Vagina (tissue), 2 donors: ENCODE measurements at places on chromosomes 2 and 18.

DNA sequence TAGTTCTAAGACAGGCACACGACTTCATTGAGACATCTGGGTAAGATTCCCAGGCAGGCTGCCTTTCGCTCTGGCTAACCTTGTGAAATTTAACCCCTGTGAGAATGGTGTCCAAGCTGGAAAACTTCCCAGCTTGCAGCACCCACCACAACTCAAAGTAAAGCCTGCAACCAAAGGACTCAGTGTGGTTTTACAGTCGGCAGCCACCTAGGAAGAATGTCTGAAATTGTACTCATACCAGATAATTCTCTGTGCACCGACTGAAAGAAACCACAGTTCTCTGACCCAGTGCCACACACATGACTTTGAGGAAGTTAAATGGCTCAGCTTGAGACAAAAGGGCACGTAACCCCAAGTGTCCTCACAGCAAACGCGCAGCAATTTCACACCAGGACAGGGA, 125.7 kb downstream of the RBMS1 start:
- peaks cover 98% of the 10 kb centered on the region for H3K4me1 ChIP-seq
- no peaks in the 10 kb centered on the region for H3K36me3 ChIP-seq
- no peak overlapping the region for H3K27ac ChIP-seq

DNA sequence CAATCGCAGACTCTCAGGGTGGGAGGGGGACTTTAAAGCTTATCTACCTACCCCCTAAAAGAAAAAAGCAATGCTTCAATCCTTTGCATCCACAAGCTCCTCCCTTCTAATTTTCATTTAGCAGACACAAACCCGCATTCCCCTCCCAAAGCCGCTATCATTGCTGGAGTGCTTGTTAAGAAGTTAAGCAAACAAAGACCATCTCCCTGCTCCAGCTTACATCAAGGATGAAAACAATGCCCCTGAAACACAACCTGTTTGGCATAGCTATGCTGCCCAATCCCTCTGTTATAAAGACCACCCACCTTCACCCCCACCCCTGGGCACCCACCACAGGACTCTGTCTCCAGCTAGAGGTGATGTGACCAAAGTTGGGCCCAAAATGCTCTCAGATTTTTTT, 33.0 kb downstream of the REEP1 start:
- H3K4me3 ChIP-seq = no peak overlapping the region
- no peak overlapping the region for H3K27ac ChIP-seq
- peaks cover 23% of the 10 kb centered on the region for H3K4me1 ChIP-seq
- H3K36me3 ChIP-seq = no peaks in the 10 kb centered on the region
- H3K27me3 ChIP-seq = no peaks in the 10 kb centered on the region

- H3K27ac ChIP-seq = peak overlapping the region; percentile 68
- H3K36me3 ChIP-seq = no peaks in the 10 kb centered on the region
- no peak overlapping the region for H3K4me3 ChIP-seq
- H3K4me1 ChIP-seq = peaks cover 95% of the 10 kb centered on the region
- DNase-seq = no peak
Measured at GRCh38 chr2:16657671-16658070, 8.0 kb downstream of the CYRIA start.

DNA sequence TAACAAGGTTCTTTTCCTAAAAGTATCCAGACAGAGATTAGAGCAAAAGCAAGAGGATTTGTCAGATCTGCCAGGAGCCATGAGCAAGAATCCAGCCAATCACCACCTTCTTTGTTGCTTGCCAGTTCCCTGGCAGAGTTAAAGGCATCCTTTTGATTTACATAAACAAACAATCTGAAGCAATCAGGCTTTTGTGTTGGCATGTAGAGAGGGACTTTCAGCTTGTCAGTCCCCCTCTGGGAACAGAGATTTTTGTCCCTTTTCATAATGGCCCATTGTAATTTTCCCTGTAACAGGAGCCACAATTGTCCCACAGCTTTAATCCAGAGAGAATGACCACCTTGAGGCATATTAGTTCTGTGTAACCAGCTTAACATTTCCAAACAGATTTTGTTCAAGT, at the start of gene ERMN:
ERMN (minus strand) TSS at position 39 of the 400 bp plus-strand sequence. CDS start 182 bp downstream, outside the sequence.
- no peaks in the 10 kb centered on the region for H3K4me1 ChIP-seq
- no peak within 1 kb of the TSS for H3K4me3 ChIP-seq
- H3K27me3 ChIP-seq = no peaks in the 10 kb centered on the region
- H3K27ac ChIP-seq = no peak within 1 kb of the TSS

GRCh38 chr18:48777026-48777743, 173.6 kb downstream of the SMAD7 start:
- H3K36me3 ChIP-seq = no peaks in the 10 kb centered on the region
- no peak for DNase-seq
- H3K27me3 ChIP-seq = no peaks in the 10 kb centered on the region
- peaks cover 52% of the 10 kb centered on the region for H3K4me1 ChIP-seq
- peak overlapping the region; percentile 22 for H3K27ac ChIP-seq

- H3K4me3 ChIP-seq = no peak overlapping the region
- DNase-seq = no peak
- H3K4me1 ChIP-seq = no peaks in the 10 kb centered on the region
- no peak overlapping the region for H3K27ac ChIP-seq
- no peaks in the 10 kb centered on the region for H3K36me3 ChIP-seq
Measured at GRCh38 chr2:47388888-47389287, 14.1 kb upstream of the MSH2 start.

DNA sequence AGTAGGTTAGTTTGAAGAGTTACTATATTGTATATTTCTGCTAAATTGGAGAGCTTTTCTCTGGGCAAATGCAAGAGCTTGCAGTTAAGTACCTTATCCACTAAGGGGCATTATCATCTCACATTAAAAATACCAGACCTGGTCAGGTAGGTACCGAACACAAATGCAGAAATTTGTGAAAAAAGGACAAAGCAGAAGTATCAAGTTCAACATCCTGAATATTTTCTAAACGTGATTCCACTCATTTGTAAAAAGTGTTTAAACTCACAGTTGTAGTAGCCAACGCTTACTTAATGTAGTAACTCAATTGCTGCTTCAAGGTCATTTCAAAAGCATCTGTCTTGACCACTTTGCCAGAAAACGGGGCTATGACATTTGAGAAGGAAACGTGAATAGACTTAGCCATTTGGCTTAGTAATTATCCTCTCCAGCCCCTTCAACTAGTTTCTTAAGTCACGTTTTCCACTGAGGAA, 52.1 kb downstream of the CYRIA start:
- H3K27me3 ChIP-seq = no peaks in the 10 kb centered on the region
- H3K4me3 ChIP-seq = no peak overlapping the region
- H3K4me1 ChIP-seq = peaks cover 45% of the 10 kb centered on the region
- no peaks in the 10 kb centered on the region for H3K36me3 ChIP-seq
- DNase-seq = no peak

DNA sequence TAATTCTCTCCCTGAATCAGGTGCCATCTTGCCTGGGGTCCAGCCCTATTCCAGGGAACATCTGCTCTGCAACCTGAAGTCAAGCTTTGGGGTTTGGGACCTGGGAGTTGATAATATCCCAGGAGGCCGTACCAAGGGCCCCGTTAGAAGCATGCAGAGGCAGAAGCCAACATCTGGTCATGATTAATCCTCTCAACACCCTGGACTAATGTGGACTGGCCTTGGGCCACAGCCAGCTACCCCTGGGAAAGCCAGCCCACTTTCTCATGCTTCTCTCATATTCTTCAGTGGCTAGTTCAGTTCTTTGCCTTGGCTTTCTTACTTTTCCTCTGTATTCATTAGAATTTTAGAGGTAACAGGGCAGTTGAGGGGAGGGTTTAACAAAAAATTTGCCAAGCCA, 515.6 kb upstream of the NRP2 start:
- no peaks in the 10 kb centered on the region for H3K36me3 ChIP-seq
- DNase-seq = no peak
- no peaks in the 10 kb centered on the region for H3K4me1 ChIP-seq
- H3K27me3 ChIP-seq = no peaks in the 10 kb centered on the region

DNA sequence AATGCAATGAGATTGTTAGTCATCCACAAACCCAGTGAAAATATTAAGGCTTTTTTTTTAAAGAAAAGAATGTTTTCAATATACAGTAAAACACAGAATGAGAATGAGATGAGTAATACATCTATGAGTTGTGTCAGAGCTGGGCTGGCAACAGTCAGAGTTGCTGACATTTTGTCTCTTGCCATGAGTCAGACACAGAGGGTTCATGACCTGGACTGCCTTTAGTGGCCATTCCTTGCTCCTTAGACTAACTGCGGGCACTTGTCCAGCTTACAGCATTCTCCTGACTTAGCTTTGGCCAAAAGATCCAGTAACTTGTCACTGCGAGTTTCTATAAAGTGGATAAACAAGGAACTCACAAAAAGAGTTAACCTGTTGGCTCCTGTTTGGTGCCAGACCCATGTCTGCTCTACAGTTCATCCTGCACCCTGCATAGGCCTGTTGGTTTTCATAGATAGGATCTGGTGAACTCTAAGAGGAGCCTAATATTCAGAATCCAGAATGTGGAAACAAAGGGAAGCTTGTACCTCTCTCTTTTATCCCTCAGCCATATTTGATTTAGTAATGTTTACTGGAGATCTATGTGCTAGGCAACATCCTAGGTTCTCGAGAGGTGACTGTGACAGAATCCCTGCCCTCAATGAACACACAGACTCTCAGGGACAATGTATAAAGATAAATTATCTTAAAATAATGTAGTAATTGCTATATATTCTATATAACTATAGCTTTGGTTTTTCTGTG, 391.5 kb upstream of the VWC2L start:
- no peaks in the 10 kb centered on the region for H3K36me3 ChIP-seq
- no peak overlapping the region for H3K4me3 ChIP-seq
- H3K27me3 ChIP-seq = no peaks in the 10 kb centered on the region

DNA sequence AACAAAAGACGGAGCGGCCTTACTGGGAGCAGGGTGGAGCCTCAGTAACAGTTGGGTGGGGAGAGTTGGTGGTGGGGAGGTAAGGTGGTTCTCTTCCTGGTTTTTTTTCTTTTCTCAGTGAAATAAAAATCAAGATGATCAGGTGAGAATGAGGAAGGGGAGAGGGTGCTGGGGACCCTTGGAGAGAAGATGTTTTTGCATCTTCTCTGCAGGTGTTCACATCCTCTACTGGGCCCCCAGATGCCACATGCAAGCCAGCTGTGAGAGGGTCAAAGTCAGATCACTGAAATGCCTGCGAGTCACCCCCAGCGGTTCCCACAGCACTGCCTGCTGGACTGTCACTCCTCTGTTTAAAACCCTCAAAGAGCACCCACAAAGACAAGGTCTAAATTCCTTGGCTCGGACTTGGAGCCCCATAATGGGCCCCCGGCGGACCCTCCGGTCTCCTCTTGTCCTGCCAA, 69.8 kb upstream of the FHL2 start:
- H3K27ac ChIP-seq = no peak overlapping the region
- H3K27me3 ChIP-seq = no peaks in the 10 kb centered on the region
- no peaks in the 10 kb centered on the region for H3K4me1 ChIP-seq
- no peak overlapping the region for H3K4me3 ChIP-seq
- no peak for DNase-seq
- H3K36me3 ChIP-seq = no peaks in the 10 kb centered on the region

DNA sequence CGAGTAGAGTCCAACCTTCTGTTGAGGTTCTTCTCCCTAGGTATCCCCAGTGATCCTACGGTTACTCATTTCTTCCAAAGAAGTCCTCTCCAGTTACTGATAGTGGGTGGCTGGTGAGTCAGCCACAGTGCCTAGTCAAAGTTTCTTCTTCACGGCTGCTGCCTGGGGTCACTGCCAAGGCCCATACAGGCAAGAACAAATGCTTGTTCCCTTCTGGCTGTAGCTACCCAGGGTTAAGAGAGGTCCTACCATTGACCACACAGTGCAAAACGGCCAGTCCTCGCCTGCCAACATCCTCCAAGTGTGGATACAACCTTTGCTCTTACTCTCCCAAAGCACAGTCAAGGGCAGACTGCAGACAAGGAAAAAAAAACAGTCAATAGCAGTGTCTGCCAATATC, 2.9 kb upstream of the PTPN4 start:
- no peak for DNase-seq
- peaks cover 16% of the 10 kb centered on the region for H3K4me1 ChIP-seq
- no peaks in the 10 kb centered on the region for H3K36me3 ChIP-seq
- no peak overlapping the region for H3K27ac ChIP-seq

DNA sequence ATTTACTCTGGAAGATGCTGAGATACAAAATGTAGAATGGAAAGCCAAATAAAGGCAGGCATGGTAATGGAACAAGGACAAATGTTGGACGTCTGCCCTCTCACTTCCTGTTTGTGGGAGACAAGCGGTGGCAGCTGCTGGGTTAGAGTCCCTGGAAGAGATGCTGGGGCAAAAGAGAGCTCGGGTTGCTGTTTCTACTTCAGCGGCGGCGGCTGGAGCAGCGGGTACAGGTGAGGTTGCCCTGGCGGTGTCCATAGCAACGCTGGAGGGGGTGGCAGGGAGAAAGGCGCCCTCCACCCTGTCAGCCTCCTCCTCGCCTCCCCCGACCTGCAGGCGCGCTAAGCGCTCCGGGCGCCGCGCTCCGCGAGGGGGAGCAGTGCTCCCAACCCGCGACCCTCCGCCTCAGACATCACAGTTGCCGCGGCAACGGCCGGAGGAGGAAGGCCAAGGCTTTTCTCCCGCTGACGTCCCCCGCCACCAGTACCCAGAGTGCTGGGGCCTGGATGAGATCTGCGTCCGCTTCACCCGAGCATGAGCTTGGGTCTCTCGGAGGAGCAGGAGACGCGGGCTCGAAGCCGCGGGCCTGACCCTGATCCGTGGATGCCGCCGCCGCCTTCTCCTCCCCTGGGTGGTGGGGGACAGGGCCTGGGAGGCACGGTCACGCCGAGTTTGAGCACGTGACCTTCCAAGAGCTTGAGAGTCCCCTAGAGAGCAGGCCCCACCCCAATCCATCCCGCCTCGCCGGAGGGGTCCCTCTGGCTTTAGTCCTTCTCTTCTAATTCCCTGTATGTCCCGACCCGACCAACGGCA, 65.6 kb downstream of the NOL4 start:
- DNase-seq = no peak
- no peaks in the 10 kb centered on the region for H3K36me3 ChIP-seq
- no peak overlapping the region for H3K27ac ChIP-seq
- peak overlapping the region; percentile 34 for H3K4me3 ChIP-seq
- peaks cover 4% of the 10 kb centered on the region for H3K27me3 ChIP-seq

GRCh38 chr2:30254685-30255001, 23.3 kb downstream of the LBH start:
- peaks cover 10% of the 10 kb centered on the region for H3K36me3 ChIP-seq
- H3K4me1 ChIP-seq = peaks cover 49% of the 10 kb centered on the region
- no peaks in the 10 kb centered on the region for H3K27me3 ChIP-seq
- no peak for DNase-seq
- H3K27ac ChIP-seq = peak overlapping the region; percentile 28

- peaks cover 12% of the 10 kb centered on the region for H3K27me3 ChIP-seq
- H3K4me3 ChIP-seq = peak overlapping the region; percentile 11
- DNase-seq = peak; percentile 97
- H3K36me3 ChIP-seq = no peaks in the 10 kb centered on the region
- no peak overlapping the region for H3K27ac ChIP-seq
Measured at GRCh38 chr2:91442246-91442905, 2750.9 kb downstream of the RPIA start.

DNA sequence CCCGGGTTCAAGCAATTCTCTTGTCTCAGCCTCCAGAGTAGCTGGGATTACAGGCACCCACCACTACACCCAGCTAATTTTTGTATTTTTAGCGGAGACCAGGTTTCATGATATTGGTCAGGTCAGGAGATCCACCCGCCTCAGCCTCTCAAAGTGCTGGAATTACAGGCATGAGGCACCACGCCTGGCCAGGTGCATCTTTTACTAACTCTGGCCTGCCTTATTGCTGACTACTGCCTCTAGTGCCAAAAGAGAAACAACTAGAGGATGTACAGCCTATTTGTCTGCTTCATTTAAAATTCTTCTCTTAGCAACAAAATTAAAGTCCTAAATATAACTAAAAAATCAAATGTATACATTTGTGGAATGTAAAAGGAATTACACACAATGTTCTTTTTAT, 115.4 kb downstream of the BMPR2 start:
- no peak for DNase-seq
- no peaks in the 10 kb centered on the region for H3K27me3 ChIP-seq

GRCh38 chr2:235520787-235521186, 26.9 kb downstream of the AGAP1 start:
- no peak overlapping the region for H3K4me3 ChIP-seq
- no peaks in the 10 kb centered on the region for H3K27me3 ChIP-seq
- H3K27ac ChIP-seq = no peak overlapping the region
